ENCODE measurements at places on chromosomes 4 and X.

- no peak for DNase-seq
These were observed 251.1 kb downstream of the GLUD2 start for GRCh38 chrX:121298499-121298898.

DNA sequence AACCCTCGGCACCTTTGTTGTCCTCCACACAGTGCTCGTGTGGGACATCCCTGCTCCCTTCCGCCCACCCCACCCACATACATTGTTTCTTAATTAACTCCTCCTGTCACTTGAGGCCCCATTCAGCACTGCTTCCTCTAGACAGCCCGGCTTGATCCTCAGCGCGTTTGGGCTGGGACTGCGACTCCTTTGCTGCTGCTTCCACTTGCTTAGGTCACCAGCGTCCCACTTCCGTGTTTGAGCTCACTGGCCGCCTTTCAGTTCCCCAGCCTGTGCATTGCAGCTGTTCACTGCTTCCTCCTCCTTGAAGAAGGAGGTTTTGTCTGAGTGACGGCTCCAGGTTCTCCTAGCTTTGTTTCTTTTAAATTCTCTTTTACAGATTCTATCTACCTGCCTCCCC lies 16.1 kb downstream of the RNF4 start:
- no peak for DNase-seq

GRCh38 chr4:36187723-36188333 lies 56.5 kb downstream of the ARAP2 start:
- DNase-seq, result no peak

- no peak for DNase-seq
These were observed 65.2 kb upstream of the MTM1 start for GRCh38 chrX:150502979-150503897.

DNA sequence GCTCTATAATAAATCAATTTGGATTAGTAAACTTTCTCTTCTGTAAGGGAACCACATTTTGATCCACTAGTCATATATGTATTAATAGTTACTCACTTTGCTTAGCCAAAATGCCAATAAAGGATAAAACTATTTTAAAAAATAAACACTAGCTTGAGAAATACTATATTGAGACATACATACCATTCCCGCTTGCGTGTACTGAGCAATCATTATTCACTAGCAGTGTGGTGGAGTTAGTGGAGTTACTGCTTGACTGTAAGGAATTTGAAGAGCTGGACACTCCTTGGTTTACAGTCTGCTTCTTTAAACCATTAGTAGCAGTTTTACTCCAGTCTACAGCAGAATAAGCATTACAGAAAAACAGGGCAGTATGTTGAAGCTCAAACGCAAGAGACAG lies 10.8 kb upstream of the PHKA2 start:
- DNase-seq, result peak; percentile 73

All from HS-5 (cell line).